ENCODE measurements at places on chromosomes 11 and 22.

DNA sequence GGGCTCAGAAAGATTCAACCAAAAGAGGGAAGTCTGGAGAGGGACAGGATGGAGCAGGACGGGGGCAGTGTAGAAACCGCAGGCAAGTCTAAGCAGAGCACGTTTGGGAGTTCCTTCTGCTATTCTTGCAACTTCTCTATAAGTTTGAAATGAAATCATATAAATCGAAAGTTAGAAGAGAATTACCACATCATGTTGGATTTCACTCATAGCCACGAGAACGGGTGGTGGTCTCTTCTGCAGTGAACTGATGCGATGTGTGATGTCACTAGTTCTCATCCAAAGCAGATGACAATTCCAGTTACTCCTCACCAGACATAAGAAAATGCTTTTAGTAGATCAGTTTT, 36.0 kb downstream of the KCNQ1 start:
- DNase-seq, result no peak

DNA sequence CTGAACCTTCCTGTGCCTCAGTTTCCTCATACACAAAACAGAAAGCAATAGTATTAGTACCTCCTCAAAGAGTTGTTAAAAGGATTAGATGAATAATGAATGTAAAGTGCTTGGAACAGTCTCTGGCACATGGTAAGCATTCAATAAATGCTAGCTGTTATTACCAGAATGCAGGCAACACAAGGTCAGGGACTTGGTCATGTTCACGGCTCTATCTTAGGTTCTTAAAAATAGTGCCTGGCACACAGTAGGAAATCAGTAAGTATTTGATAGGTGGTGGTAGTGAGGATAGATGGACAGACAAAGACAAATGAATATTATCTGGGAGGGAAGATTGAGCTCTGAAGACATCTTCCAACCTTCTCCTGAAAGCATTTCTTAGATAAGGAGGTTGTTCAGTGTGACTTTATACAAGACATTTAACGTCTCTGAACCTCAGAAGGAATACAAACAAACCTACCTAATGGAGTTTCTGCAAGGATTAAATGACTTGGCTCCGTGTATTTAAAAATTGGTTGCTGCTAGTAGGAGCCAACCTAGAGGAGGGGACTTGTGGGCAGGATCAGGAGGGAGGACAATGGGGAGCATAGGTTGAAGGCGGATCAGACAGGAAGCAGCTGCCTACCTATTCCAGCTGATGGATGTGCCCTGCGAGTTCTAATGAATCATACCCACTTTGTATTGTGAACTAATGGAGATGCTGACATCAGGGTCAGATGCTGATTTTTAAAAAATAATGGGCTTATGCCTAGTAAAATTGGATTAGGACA, 94.1 kb downstream of the DBX1 start:
- no peak for DNase-seq

- DNase-seq, result no peak
Observed at GRCh38 chr22:24179478-24180210, 1.6 kb upstream of the SUSD2 start.

DNA sequence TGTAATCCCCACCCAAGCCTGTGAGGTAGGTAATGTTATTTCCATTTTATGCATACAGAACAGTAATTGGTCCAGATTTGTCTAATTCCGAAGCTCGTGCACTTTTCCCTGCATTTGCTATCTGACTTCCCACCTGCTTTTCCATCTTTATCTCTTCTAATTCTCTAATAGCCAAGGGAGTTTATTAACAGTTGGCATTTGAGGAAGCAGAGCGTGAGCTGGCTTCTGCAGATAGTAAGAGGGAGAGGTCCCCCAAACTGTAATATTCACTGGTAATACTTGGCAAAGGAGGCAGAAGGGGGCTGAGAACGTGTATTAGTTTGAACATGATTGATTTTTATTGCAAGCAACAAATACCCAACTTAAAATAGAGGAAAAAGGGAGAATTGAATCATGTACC, 110.8 kb upstream of the SPON1 start:
- no peak for DNase-seq

DNA sequence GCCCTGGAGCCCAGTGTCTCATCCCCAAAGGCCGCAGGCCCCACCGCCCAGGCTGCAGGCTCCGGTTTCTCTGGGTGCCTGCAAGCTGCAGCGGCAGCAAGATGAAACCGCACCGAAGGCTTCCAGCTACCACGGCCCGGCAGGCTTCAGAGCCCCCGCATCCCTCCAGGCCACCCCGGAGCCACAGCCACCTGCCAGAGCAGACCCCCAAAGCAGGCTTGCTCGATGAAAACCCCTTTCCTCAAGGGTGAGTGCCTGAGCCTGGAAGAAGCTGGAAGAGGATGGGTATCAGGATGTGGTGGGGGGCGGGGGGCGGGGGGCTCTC, 24.5 kb upstream of the GNB1L start:
- no peak for DNase-seq

GRCh38 chr11:128574576-128575011, 12.8 kb downstream of the ETS1 start:
- no peak for DNase-seq
